Stimulated activated CD8-positive, alpha-beta memory T cell treated with anti-CD3 and anti-CD28 coated beads, Interleukin-7, amount 100 ng/mL, for 1 hour (primary cell): ENCODE measurements at places on chromosomes 12 and 14.

GRCh38 chr12:53701518-53702264, 25.6 kb downstream of the CALCOCO1 start:
- peak; percentile 53 for DNase-seq

- no peak for DNase-seq
These were observed 101.2 kb downstream of the BTG1 start for GRCh38 chr12:92044435-92044834.

- DNase-seq: no peak
These were observed 12.2 kb downstream of the MMP14 start for GRCh38 chr14:22848351-22849164.

DNA sequence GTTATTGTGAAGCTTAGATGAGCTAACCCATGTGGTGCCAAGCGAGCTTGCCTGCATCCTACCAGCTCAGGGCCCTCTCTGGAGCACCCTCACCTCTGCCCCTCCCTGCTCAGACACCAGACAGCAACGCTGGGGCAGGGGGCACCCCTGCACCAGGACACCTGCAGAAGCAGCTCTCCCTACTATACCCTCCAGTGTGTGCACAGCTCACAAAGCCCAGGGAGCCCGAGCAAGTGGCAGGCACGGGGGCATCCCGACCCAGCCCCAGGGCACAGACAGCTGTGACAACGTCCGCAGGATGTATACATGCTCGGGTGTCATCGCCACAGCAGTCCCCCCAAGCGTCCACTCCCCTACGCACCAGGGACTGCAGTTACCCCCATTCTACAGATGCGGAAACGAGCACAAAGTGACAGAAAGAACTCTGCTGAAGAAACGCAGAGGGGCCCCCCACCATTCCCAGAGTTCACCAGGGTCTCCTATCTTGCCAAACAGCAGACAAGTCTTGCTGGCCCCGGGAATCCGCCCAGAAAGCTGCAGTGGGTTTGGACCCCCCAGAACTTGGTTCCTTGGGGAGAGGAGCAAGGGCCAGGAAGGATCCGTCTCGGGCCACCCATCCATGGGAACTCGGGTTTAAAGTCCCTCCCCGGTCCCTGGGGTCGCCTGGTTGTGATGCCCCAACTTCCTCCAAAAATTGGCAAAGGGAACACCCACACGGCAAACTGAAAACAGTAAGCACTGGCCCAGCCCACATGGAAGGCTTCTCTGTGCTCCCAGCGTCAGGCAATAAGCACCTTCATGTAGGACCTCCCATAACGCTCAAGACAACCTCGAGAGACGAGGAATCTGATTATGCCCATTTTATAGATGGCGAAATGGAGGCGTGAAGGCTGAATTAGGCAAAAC, 12.0 kb downstream of the NCOR2 start:
- DNase-seq: no peak

- no peak for DNase-seq
These were observed 436.3 kb downstream of the DPF3 start for GRCh38 chr14:72457641-72458040.

DNA sequence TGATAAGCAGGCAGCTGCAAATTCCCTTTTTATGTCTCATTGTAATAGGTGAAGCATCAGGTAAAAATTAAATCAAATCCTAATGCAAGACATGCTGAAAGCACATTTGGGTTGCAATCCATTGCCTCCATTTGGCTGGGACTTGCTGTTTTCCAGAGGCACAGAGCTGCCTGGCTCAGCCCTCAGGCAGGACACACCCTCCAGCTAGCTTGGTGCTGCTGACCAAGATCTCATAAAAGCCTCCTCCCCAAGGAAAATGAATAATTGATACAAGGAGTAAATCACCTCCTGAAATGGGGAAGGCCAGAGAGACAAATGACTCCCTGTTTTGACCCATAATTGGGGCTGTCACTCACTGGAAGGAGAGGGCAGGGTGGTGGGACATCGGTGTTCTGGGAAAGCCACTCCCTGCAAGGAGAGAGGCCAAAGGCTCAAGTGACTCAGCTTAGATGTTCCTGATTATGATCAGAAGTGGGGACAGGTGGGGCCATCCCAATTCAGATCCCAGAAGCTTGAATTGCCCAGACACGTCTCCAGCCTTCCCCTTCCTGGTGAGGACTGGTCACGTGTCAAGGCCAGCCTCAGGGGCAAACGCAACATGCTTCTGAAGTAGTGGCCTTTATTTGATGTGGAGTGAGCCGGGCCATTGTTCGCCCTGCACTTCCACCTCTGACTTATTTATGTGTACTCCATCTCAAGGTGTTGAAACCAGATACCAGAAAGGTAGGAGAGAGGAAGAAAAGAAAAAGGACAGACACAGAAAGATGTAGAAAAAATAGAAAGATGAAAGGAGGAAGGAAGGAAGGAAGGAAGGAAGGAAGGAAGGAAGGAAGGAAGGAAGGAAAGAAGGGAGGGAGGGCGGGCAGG, 773.7 kb downstream of the BCL11B start:
- DNase-seq: no peak

DNA sequence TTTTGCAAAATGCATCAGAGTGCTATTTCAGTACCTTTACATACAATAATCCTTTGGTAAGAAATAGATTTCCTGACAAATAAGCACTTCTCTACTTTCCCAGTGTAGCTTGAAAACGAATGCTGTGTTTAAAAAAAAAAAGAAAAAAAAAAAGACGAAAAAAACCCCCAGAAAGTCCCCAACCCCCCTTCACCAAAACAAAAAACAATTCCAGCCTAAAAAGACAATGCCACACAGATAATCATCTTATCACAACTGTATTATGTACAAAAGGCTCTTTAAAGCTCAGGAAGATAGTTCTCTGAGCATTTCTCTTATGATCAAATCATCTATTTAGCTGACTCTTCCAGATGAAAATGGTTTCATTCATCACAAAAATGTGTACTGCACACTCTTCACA, 1.6 kb downstream of the FERMT2 start:
- no peak for DNase-seq

GRCh38 chr12:96399120-96399918, 920 bp downstream of the CDK17 start:
- DNase-seq: peak; percentile 53

DNA sequence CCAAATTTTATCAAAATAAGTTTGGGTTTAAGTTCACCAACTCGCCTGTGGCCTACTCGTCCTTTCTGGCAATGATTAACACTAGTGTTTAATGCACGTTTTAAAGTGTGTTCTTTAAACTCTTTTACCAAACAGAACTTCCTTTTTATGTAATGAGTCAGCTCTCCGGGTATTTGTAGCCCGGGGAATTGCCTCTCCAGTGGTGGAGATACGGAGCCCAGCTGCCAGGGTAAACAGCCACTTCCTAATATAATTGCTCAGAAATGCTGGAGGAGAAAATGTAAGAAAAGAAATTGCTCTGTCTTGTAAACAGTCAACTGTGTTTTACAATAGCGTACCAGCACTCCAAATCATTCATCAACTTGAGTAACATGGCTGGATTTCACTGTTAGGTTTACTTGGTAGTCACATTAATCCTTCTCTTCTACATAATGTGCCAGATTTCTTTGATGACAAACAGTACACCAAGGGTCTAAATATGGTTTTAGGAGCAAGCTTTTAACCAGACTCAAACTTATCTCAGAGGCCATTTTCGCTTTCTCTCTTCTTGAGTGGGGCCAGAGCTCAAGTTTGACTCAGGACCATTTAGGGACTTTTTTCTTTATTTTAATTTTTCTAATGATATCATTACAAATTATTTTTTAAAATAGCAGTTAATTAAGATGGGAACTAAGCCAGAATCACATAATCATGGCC, 101.2 kb upstream of the SLC38A2 start:
- DNase-seq: no peak

GRCh38 chr12:100682178-100682577, 108.7 kb downstream of the GAS2L3 start:
- no peak for DNase-seq

- no peak for DNase-seq
These were observed 1.8 kb downstream of the IGF1 start for GRCh38 chr12:102478405-102479098.

- no peak for DNase-seq
These were observed 22.3 kb downstream of the FBLN5 start for GRCh38 chr14:91925001-91925726.

GRCh38 chr14:71005076-71005475, 97.8 kb downstream of the PCNX1 start:
- DNase-seq: no peak

DNA sequence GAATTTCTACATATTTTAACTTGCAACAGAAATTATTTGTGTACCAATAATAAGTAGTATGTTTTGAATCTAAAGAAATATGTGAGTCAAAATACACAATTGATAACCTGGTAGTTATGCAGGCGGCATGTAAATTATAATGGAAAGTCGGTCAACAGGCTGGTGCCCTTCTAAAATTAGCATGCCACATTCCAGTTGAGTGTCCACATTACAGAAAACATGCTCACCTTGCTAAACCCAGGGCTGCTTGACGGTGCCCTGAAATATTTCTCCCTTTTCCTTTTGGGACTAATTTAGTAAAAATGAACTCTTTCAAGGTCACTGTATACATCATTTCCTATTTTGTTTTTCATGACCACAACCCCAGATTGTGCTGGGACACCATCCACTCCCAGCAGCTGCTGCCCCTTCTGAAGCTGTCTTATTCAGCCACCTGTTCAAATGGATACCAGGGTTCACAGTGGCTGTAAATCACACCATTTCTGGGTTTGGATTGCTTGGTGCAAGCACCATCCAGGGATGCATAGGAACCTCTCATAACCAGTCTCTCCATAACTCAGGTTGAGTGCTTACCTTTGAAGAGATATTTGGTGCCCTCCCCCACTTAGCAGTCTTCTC, 110.6 kb downstream of the ANO6 start:
- DNase-seq: no peak

DNA sequence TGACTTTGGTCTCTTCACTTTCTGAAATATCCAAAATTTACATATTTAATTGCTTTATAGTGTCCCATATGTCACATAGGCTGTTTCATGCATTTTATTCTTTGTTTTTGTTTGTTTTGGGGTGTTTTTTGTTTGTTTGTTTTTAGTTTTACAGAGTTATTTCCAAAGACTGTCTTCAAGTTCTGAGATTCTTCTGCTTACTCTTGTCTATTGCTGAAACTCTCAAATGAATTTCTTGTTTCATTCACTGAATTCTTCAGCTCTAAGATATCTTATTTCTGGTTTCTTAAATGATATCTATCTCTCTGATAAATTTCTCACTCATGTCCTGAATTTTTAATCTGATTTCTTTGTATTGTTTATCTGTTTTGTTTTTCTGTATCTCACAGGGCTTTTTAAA, 412.0 kb upstream of the ATP2B1 start:
- DNase-seq: no peak

DNA sequence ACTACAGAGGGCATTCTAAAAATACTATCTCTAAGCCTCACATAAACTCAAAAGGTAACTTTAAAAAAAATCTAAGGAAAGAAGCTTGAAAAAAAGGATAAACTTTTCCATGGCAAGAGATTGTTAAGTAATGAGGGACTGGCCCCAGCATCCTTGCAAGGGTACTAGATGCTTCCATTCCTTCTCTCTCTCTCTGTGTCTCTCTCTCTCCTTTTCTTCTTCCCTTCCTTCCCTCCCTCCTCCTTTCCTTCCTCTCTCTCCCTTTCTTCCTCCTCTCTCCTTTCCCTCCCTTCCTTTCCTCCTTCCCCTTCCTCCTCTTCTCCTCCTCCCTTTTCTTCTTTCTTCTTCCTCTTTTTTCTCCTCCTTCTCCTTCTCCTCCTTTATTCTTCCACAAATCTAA, 23.8 kb downstream of the CNTN1 start:
- no peak for DNase-seq

DNA sequence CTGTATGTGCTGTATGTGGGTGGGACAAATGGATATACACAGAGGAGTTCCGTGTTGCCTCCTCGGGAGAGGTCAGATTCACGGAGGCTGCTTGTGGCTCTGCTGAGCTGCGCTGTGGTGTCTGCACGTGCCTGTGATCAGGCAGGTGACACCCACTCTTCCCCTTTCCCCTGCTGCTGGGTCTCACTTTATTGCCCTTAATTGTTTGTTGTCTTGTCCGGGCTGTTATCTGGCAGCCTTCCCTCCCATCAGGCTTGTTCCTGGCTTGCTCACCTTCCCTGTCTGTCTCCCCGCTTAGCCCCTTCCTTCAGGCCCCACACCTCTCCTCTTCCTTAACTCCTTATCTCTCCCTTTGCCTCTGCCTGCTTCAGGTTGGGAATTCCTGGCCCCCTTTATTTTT, 13.5 kb downstream of the WNT5B start:
- no peak for DNase-seq

- DNase-seq: no peak
These were observed 161.5 kb downstream of the CALM1 start for GRCh38 chr14:90558041-90558982.

- DNase-seq: no peak
These were observed 111.6 kb upstream of the PZP start for GRCh38 chr12:9319842-9320173.

- DNase-seq: no peak
These were observed 15.2 kb downstream of the SLC8A3 start for GRCh38 chr14:70173569-70173968.

DNA sequence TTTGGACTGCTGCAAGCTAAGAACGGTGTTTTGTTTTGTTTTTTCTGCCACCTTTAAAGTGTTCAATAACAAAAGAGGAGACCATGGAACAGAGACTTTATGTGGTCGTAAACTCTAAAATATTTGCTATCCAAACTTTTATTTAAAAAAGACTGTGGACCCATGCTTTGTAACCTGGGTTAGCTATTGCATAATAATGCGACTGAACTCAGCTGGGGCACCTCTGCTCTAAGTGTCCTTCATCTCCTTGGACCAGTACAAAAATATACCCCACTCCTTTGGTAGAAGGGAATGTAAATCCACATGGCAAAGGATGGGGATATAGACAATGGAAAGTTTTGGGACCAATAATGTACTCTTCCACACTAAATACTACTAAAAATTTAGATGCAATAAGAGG, 65.5 kb downstream of the GPATCH2L start:
- DNase-seq: no peak

GRCh38 chr12:54164387-54165145, 24.2 kb downstream of the SMUG1 start:
- no peak for DNase-seq

- no peak for DNase-seq
These were observed 80.0 kb upstream of the EGLN3 start for GRCh38 chr14:34030864-34031263.

- DNase-seq: no peak
These were observed 81.2 kb downstream of the CFAP54 start for GRCh38 chr12:96570579-96570978.

- no peak for DNase-seq
These were observed 182.9 kb downstream of the KIF26A start for GRCh38 chr14:104321088-104321801.

DNA sequence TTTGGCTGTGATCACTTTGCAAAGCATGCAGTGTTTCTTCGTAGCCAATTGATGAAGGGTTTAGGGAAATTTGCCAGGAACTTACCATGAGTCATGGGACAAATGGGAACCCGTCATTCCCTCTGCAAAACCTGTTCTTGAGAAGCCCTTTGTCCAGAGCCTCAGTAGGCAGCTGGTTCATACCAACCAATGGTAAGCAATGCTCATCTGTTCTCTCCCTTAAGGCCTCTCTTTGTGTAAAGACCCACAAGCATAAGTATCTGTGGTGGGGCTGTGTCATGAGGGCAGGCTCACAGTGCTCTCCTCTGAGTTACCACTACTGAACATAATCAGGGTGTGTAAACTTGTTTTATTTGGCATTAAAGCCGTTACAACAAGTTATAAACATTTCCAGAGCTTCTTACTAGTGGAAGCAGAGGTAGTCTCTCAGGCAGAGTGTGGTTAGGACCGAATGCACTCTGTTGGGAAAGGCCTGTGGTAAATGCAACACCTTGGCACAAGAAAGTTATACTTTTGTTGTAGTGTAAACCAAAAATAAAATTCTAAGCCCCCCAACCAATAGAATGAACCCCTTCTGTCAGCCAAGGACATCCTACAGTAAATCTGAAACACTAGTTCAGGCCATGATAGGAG, 119.8 kb downstream of the SINHCAF start:
- no peak for DNase-seq

- DNase-seq: no peak
These were observed 411.4 kb downstream of the CCDC91 start for GRCh38 chr12:28601570-28602058.
